ENCODE measurements at places on chromosomes 12 and 14.

- H3K4me3 ChIP-seq = peak overlapping the region; percentile 14
- peaks cover 20% of the 10 kb centered on the region for H3K4me1 ChIP-seq
- DNase-seq = peak; percentile 74
- peak overlapping the region; percentile 85 for H3K27ac ChIP-seq
- no peaks in the 10 kb centered on the region for H3K36me3 ChIP-seq
Measured at GRCh38 chr14:101731187-101732080, 30.1 kb upstream of the PPP2R5C start.

GRCh38 chr12:851343-851742, 98.2 kb downstream of the RAD52 start:
- DNase-seq = no peak
- no peaks in the 10 kb centered on the region for H3K36me3 ChIP-seq
- no peaks in the 10 kb centered on the region for H3K27me3 ChIP-seq
- H3K4me3 ChIP-seq = no peak overlapping the region

DNA sequence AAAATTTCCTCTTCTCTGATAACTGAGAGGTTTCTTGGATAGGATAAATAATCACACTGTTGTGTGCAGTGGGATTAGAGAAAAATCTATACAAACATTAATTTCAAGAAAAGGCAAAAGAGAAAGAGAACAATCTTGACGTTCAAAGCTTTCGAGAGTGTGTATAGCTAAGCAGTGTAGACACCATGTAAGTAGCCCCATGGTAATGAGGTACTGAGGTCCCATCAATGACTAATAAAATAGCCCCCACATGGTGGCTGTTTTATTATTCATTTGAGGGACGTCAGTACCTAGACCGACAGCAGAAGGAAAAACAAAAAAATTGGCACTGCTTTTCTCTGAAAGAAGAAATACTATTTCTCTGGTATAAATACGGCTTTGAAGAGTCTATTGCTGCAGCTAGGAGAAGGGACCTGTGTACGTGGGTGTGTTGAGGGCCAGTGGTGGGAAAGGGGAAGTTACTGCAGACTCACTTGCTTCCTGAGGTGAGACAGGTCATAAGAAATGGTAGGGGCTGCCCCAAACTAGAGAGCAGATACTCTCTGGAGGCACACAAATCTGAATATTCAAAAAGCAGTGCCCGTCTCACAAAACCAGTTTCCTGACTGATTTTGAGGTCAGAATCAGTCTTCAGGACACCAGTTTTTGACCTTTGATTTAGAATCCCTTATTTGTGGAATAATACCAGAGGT, 339.8 kb downstream of the EMP1 start:
- no peaks in the 10 kb centered on the region for H3K4me1 ChIP-seq
- H3K4me3 ChIP-seq = no peak overlapping the region
- no peaks in the 10 kb centered on the region for H3K27me3 ChIP-seq
- DNase-seq = no peak
- no peaks in the 10 kb centered on the region for H3K36me3 ChIP-seq
- H3K27ac ChIP-seq = no peak overlapping the region

- no peak overlapping the region for H3K4me3 ChIP-seq
- no peaks in the 10 kb centered on the region for H3K27me3 ChIP-seq
- no peak overlapping the region for H3K27ac ChIP-seq
- no peak for DNase-seq
- H3K4me1 ChIP-seq = no peaks in the 10 kb centered on the region
Measured at GRCh38 chr14:48563489-48563888, 888.1 kb upstream of the MDGA2 start.

- no peaks in the 10 kb centered on the region for H3K27me3 ChIP-seq
- no peak overlapping the region for H3K27ac ChIP-seq
- no peaks in the 10 kb centered on the region for H3K4me1 ChIP-seq
- no peaks in the 10 kb centered on the region for H3K36me3 ChIP-seq
- DNase-seq = no peak
Measured at GRCh38 chr12:15270591-15270990, 49.4 kb upstream of the RERG start.

DNA sequence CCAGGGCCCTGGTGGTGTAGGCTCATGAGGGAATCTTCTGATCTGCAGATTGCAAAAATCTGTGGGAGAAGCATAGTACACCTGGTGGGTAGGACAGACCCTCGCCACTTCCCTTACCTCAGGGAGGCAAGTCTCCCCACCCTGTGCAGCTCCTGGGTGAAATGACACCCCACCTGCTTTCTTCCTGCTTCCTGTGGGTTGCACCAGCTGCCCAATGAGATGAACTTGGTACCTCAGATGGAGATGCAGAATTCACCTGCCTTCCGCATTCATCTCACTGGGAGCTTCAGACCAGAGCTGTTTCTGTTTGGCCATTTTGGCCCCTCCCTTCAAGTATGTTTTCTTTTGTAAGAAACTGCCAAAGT, 4.7 kb downstream of the CLEC2D start:
- peak overlapping the region; percentile 80 for H3K27ac ChIP-seq
- peak overlapping the region; percentile 33 for H3K4me3 ChIP-seq
- H3K4me1 ChIP-seq = peaks cover 25% of the 10 kb centered on the region
- peaks cover 7% of the 10 kb centered on the region for H3K36me3 ChIP-seq
- DNase-seq = peak; percentile 29

GRCh38 chr12:3996322-3996721, 123.1 kb upstream of the PARP11 start:
- H3K4me1 ChIP-seq = no peaks in the 10 kb centered on the region
- no peak for DNase-seq
- H3K27me3 ChIP-seq = no peaks in the 10 kb centered on the region
- H3K27ac ChIP-seq = no peak overlapping the region

DNA sequence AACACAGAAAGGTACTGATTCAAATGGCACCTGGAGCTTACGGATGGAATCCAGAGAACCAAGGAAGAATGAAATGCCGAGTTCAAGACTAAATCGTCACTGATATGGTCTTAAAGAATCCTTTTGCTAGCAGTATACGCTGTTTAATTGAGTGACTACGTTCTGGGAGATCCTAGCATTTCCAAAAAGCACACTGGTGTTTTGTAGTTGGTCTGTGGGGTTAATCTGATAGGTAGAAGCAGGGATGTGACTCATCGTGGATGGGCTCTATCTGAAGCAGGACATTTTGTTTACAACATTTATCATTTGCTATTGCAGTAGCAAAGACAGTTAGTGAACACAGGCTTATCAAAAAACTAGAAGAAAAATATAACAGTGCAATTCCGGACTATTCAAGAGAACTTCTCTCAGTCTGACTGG, 169.2 kb upstream of the HMGA2 start:
- H3K27me3 ChIP-seq = no peaks in the 10 kb centered on the region
- no peak overlapping the region for H3K4me3 ChIP-seq
- H3K27ac ChIP-seq = no peak overlapping the region

DNA sequence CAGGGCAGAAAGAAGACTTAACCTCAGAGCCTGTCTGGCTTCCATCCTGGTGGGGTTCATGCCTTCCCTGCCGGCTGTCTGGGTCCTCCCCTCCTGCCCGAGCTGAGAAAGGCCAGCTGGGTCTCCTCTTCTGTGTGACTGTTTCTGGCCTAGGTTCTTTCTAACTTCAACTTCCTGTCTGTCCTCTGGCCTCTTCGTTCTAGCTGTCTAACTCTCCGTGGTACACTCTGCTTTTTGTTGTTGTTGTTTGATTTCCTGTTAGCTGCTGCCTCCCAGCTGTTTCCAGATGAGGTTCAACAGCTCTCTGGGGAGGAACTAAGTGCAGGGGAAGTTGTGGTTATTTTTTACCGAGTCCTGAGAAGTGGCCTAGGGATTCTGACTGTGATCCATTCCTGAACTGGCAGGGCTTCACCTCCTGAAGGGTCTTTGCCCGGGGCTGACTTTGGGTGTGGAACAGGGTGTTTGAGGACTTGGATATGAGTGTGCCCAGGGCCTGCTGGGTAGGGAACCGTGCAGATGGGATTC, 3.2 kb downstream of the MLXIP start:
- no peaks in the 10 kb centered on the region for H3K27me3 ChIP-seq
- H3K4me1 ChIP-seq = peaks cover 39% of the 10 kb centered on the region
- H3K27ac ChIP-seq = peak overlapping the region; percentile 77
- peak overlapping the region; percentile 69 for H3K4me3 ChIP-seq
- H3K36me3 ChIP-seq = peaks cover 12% of the 10 kb centered on the region

DNA sequence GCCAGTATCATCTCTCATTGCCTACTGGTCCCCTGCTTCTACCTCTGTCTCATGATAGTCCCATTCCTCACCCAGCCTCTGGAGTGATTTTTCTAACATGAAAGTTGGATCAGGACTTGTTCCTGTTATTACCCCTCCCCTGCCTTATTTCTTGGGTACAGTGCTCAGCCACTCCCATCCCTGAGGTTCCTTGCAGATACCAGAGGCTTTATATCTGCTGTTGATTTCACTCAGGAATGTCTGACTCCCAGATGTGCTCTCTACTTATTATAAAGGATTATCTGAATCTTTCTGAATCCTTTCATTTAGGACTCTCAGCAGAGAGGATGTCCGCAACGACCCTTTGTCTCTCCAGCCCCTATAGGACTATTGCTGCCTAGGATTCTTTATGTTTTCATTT, 111.2 kb downstream of the LRRK2 start:
- H3K27ac ChIP-seq = no peak overlapping the region
- H3K4me1 ChIP-seq = no peaks in the 10 kb centered on the region
- no peaks in the 10 kb centered on the region for H3K36me3 ChIP-seq
- no peak for DNase-seq
- no peak overlapping the region for H3K4me3 ChIP-seq

DNA sequence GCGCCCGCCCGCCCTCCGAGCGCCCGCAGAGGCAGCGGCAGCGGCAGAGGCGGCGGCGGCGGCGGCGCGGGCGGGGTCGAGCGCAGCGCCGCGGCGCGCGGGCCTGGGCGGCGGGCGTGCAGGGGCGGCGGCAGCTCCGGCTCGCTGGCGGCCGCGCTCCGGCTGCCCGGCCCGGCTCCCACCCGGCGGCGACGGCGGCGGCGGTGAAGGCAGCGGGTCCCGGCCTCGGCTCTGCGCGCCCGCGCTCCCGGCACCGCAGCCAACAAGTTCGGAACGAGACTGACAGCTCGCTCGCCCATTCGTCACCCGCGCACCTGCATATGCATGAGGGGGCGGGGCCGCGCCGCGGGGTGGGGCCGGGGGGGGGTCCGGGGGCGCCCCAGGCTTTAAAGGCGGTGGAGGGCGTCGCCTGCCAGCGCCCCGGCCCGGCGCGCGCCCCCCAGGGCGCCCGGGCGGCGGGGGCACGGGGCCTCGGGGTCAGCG, at the start of gene JAG2:
JAG2 (minus strand) TSS at position 281 of the 483 bp plus-strand sequence. CDS start 356 bp downstream, outside the sequence.
- H3K4me3 ChIP-seq = peak within 1 kb of the TSS; percentile 35
- peaks cover 24% of the 10 kb centered on the region for H3K27me3 ChIP-seq
- H3K4me1 ChIP-seq = peaks cover 26% of the 10 kb centered on the region
- H3K36me3 ChIP-seq = no peaks in the 10 kb centered on the region
- peak; percentile 44 for DNase-seq
- H3K27ac ChIP-seq = no peak within 1 kb of the TSS

DNA sequence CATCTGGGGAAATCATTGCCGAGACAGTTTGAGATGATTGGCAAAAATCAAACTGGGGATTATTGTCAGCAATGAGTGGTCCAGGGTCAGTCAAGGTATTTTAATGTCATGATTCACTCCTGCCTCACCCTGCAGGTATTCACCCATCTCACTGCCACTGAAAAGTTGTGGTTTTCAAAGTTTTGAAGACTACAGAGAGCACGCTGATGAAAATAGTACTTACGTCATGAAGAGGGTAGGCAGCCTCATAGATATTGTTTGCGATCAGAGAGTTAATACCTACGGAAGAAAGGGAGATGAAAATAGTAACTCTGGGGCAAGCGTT, 138.0 kb downstream of the ANO2 start:
- H3K4me3 ChIP-seq = no peak overlapping the region
- no peak for DNase-seq
- H3K27me3 ChIP-seq = no peaks in the 10 kb centered on the region
- no peaks in the 10 kb centered on the region for H3K36me3 ChIP-seq
- H3K4me1 ChIP-seq = no peaks in the 10 kb centered on the region
- no peak overlapping the region for H3K27ac ChIP-seq

DNA sequence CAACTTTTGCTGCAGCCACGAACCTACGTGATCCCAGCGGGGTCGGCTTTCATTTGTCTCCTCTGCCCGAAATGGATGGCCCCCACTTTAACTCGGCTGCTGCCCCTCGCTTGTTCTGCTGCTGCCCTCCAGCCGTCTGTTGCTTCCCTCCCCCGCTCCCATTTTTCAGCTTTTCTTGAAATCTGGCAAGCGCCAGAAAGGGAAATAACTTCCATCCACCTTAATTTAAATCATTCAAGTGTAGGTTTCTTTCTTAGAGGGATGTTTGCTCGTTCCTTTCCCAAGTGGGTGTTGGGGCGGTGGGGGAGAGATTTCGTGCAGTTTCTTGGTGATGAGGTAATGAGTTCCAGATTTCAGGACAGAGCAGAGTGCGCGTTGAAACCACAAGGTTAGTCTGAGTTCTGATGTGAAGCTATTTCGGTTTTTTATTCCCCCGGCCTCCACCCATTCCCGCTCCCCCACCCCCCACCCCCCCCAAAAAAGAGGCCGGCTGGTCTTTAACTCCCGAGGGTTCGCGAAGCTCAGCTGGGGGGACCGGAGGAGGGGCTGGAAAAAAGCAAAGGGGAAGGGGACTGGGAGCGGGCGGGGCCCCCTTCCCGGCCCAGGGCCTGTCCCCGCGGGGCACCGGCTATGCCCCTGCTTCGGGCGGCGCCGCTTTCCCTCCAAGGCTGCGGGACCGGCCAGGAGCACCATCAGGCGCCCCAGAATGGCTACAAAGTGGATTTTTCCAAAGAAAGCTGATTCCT, 2.2 kb upstream of the ZFP36L1 start:
- no peak for DNase-seq
- peak overlapping the region; percentile 89 for H3K4me3 ChIP-seq
- H3K4me1 ChIP-seq = peaks cover 26% of the 10 kb centered on the region
- no peaks in the 10 kb centered on the region for H3K27me3 ChIP-seq
- peak overlapping the region; percentile 100 for H3K27ac ChIP-seq

DNA sequence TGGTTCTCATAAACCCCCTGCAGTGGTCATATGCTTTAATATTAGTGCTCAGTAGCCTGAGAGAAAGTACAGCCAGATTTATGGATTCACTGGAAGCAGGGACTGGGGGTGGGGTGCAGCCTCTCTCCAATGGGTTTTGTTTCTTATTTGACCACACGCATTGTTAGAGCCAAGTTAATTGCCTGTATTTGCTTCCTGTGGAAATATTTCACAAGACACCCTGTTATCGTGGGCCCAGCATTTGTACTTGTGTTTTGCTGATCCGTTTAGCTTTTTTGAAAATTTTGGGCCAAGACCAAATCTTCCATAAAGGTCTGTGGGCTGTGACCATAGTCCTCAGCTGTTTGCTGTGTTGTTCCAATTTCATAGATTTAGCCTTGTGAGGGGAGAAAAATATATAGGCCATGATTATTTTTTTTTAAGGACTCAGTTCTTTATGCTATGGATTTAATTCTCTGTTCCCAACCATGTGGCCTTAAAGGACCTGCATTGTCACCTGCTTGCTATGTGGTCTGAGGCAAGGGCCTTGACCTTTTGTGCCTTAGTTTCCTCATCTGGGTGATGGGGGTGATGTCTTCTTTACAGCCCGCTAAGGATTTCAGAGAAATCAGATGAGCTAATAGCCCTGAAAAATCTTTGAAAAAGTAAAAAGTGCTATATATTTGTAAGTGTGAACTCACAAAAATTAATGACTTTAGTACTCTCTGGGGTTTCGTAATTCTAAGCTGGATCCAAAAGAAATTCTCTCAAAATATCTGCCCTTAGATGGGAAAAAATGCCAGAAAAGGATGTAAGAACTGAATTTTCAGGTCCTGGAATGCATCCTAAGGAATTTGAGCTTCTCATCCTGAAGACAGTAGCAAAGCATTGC, 370.2 kb downstream of the DPF3 start:
- H3K27ac ChIP-seq = no peak overlapping the region
- H3K36me3 ChIP-seq = no peaks in the 10 kb centered on the region
- no peak for DNase-seq
- peaks cover 18% of the 10 kb centered on the region for H3K4me1 ChIP-seq
- H3K27me3 ChIP-seq = no peaks in the 10 kb centered on the region
- H3K4me3 ChIP-seq = no peak overlapping the region
